ENCODE measurements at places on chromosomes 1 and 21. TPM values are rescaled to one million over a fixed set of nuclear protein-coding genes. Genes with fewer than 3 reads are reported as not detected.

- H3K4me1 ChIP-seq, result no peaks in the 10 kb centered on the region
- H3K27me3 ChIP-seq, result no peaks in the 10 kb centered on the region
- no peaks in the 10 kb centered on the region for H3K36me3 ChIP-seq
- H3K27ac ChIP-seq, result no peak overlapping the region
- H3K4me3 ChIP-seq, result no peak overlapping the region
These were observed 317.6 kb upstream of the PROX1 start for GRCh38 chr1:213669964-213670691.

DNA sequence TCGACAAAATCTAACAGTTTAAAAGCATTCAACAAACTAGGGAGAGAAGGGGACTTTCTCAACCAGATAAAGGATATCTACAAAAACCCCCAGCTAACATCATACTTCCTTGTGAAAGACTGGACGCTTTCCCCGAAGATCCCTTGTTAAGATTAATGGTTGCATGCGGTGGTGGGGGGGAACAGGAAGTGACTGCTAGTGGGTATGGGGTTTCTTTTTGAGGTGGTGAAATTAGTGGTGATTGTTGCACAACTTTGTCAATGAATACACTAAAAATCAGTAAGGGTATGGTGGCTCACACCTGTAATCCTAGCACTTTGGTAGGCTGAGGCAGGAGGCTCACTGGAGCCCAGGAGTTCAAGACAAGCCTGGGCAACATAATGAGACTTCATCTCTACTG is 26.9 kb upstream of the EYA3 start:
- no peaks in the 10 kb centered on the region for H3K4me1 ChIP-seq
- no peak overlapping the region for H3K27ac ChIP-seq
- no peak for DNase-seq
- H3K36me3 ChIP-seq, result no peaks in the 10 kb centered on the region
- no peak overlapping the region for H3K4me3 ChIP-seq
- no peaks in the 10 kb centered on the region for H3K27me3 ChIP-seq

- H3K36me3 ChIP-seq, result no peaks in the 10 kb centered on the region
- no peak for DNase-seq
- H3K4me3 ChIP-seq, result no peak overlapping the region
- H3K27ac ChIP-seq, result no peak overlapping the region
- H3K27me3 ChIP-seq, result no peaks in the 10 kb centered on the region
- no peaks in the 10 kb centered on the region for H3K4me1 ChIP-seq
These were observed 86.6 kb downstream of the KIRREL1 start for GRCh38 chr1:158080066-158080465.

DNA sequence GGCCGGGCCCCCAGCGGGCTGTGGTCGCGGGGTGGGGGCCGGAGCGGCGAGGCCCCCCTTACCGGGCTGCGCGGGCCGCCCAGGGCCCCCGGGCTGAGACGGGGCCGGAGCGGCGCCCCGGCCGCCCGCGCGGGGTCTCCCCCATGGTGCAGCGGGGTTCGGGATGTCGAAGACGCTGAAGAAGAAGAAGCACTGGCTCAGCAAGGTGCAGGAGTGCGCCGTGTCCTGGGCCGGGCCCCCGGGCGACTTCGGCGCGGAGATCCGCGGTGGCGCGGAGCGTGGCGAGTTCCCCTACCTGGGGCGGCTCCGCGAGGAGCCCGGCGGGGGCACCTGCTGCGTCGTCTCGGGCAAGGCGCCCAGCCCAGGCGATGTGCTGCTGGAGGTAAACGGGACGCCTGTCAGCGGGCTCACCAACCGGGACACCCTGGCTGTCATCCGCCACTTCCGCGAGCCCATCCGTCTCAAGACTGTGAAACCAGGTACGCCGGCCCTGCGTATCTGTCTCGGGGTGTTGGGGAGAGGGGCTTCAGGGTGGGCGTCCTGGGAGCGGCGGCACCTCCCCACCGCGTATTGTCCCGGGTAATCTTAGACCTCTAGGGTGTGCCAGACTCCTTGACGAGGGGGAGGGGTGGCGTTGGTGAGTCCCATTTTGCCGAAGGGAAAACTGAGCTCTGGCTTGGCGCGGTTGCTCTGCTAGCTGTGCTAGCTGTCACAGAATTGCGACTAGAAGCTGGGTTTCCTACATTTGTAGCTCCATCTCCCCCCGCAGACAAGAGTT is 745 bp downstream of the MAGI3 start:
- H3K27ac ChIP-seq, result peak overlapping the region; percentile 92
- no peaks in the 10 kb centered on the region for H3K4me1 ChIP-seq

DNA sequence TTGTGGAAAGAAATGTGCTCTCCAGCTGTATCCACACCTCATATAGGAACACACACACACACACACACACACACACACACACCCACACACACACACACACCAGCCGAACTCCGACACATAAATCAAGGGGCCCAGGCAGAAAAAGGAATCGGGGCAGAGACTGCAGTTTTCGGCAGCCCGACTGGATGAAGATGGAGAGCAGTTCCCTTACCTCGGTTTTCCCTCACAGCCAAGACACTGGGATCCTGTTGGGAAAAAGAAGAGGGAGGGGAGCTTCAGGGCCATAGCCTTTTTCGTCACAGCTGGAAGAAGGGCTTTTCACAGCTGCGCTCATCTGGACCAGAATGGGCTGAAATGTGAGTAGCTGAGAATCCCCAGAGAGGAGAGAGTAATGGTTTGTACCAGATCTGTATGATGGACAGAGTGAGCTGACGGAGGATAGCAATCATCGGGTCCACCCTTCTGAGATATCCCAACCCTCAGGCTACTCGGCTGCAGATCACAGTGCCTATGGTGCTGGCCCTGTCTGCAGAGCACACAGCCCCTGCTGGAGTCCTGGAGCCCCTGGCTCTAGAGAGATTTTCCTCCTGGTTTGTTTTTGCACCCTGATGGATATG is 37.7 kb downstream of the PIK3C2B start:
- no peaks in the 10 kb centered on the region for H3K36me3 ChIP-seq
- H3K27me3 ChIP-seq, result no peaks in the 10 kb centered on the region
- H3K27ac ChIP-seq, result peak overlapping the region; percentile 29

GRCh38 chr21:20902511-20902910 is 95.7 kb upstream of the NCAM2 start:
- H3K27me3 ChIP-seq, result no peaks in the 10 kb centered on the region
- no peak for DNase-seq
- H3K36me3 ChIP-seq, result no peaks in the 10 kb centered on the region
- H3K4me3 ChIP-seq, result no peak overlapping the region
- H3K27ac ChIP-seq, result no peak overlapping the region

The RSBN1 gene
- total RNA-seq, result 25.1 TPM

The DFFA gene
- total RNA-seq, result 21.3 TPM

The TSPAN2 gene
- total RNA-seq, result 3.7 TPM
